Activated naive CD4-positive, alpha-beta T cell (primary cell): ENCODE measurements at places on chromosomes 12 and 14.

- no peak for DNase-seq
These were observed 92.7 kb downstream of the LRRC74A start for GRCh38 chr14:76918782-76919394.

GRCh38 chr12:94055528-94055927 lies 92.8 kb upstream of the PLXNC1 start:
- no peak for DNase-seq

- DNase-seq, result no peak
These were observed 5.7 kb upstream of the PLEK2 start for GRCh38 chr14:67417633-67418032.

DNA sequence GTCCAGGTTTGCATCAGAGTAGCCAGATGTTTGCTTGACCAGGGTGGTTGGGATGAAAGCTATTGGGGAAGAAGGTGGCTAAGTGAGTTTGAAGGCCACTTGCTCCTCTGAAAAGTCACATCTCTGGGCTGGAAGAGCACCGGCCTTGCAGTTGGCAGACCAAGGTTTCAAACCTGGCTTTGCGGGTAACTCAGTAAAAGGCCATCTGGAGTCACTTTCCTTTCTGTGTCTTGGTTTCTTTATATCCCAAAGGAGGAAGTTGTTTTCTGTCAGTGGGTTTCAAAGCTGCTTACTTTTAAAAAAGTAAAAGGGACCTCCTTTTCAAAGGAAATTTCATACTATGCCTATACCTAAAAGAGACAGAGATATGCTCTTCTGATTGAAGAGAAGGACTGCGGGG lies 26.2 kb upstream of the CMA1 start:
- DNase-seq, result no peak

GRCh38 chr14:103127861-103128598 lies 4.8 kb downstream of the TNFAIP2 start:
- DNase-seq, result no peak

DNA sequence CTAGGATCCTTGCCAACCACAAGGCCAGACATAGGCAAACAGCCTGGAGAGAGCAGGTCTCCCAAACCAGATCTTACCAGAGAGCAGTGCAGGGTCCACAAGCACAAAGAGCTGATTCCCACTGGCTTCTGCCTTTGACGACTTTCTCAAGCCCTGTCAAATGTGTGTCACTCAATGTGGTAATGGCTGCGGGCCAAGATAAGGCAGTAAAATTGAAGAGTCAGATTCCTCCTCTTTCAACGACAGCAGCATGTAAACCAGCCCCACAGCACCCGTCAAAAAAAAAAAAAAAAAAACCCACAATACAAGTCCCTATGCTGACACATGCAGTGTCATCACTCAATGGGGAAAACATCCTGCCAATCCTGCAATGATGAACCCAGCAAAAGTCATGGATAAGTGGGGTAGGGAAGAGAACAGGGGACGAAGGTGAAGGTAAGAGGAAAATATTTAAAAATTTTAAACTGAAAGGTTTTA lies at the start of gene STON2:
STON2 (minus strand) TSS at position 123 of the 477 bp plus-strand sequence. CDS start 1,942 bp downstream, outside the sequence.
- DNase-seq, result no peak

DNA sequence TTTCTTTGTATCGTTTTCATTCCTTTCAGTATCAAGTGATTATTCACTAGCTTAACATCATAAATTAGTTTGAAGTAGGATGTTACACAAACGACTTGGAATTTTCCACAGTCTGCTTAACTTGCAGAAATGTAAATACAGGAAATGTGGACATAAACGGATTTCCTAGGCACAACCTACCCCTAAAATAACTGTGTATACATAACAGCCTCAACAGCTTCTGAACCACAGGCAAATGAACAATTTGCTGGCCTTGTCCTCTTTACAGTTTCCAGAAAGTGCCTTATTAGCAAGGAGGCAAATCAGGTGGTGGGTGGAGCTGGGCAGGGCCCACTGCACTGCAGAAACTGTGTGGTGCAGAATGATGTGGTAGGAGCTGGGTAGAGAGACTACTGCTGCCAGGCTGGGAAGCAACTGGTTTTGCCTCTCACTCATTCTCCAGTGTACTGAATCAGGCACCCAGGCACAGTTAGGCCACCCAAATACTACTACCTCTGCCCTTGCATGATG lies 14.1 kb downstream of the DRAM1 start:
- no peak for DNase-seq

DNA sequence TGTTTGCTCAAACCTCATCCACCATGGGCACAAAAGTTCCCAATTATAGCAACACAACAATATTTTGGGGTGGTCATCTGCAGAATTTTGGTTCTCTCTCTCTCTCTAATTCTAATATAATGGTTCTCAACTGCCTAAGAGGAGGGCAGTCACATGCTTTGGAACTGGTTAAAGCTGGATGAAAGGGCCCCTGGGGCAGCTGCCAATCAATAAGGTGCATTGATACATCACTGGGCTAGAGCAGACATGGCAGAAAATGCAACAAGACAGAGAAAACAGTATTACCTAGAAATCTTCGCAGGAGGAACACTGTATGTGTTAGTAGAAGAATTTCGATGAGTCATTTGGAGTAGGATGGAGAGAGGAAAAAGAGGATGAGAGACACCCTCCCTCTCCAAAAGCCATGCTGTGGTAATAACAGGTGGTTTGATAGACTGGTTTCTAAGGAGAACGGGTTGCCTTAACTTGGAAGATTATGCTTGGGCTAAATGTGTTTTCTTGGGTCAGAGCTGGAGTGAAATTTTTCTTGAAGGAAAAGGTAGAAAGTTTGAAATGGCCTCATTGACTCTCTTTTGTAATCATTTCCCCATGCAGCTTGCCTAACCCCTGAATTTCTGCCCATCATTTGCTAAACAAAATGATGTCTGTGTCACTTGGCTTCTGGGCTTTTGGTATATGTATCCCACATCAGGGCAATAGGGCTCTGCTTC lies 67.1 kb upstream of the HIF1A start:
- DNase-seq, result no peak

- DNase-seq, result no peak
These were observed 186.1 kb downstream of the PLCZ1 start for GRCh38 chr12:18551701-18552100.

GRCh38 chr12:52884526-52885293 lies 20.2 kb downstream of the KRT8 start:
- peak; percentile 87 for DNase-seq

DNA sequence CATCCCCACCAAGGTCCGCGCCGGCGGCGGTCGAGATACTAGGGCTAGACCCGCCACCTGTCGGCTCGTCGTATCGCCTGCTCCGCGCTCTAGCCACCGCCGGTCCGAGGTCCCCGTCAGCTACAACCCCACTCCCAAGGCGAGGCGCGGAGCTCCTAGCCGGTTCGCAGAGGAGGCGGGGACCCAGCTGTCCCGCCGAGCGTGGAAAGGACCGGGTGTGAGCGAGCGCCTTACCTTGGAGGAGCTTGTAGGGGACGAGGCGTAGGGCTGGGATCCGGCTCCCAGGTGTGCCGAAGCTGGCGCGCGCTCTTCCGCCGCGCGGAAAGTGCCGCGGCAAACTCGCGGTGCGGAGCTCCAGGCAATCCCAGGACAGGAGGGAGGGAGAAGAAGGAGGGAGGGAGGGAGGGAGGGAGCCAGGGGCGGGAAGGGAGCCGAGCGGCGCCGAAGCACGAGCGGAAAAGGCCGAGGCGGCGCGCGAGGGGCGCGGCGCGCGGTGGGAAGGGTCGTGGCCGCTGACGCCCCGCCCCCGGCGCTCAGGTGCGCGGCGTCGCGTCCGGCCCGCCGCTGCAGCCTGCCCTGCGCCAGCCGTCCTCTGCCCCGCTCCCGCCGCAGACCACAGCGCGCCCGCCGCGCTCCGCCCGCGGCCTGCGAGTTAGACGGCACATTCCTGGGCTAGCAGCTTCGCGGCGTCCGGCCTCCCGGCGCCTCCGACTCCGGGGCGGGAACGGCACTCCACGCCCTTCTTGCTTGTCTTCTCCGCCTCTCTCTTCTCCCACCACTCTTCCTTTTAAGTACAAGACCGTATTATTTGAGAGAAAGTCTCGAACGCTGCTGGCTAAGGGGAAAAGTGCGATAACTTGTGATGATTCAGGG lies at the start of gene PAWR:
PAWR (minus strand) TSS at position 327 of the 873 bp plus-strand sequence. CDS start 720 bp downstream, outside the sequence.
- no peak for DNase-seq

DNA sequence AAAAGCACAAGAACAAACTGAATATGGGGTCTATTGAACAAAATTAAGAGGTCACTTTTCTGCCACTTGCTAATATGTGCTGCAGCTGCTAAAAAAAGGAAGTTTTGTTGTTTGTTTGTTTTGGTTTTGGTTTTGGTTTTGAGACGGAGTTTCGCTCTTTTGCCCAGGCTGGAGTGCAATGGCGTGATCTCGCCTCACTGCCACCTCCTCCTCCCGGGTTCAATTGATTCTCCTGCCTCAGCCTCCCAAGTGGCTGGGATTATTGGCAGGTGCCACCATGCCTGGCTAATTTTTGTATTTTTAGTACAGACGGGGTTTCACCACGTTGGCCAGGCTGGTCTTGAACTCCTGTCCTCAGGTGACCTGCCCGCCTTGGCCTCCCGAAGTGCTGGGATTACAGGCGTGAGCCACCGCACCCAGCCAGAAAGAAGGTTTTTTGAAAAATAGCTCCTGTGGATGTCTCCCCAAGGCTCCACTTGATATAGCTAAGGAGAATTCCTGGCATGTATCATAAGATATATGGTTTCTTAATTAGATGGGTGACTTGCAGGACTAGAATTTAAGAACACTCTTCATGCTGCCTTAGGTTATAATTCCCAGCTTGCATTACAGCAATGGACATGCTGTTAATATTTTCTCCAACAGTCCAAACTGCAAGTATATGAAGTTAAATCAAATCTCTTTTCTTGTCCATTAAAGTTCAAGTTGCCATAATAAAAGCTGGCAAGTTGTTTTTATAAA lies 237.6 kb upstream of the AMIGO2 start:
- DNase-seq, result no peak
